ENCODE measurements at places on chromosomes 6 and 20.

DNA sequence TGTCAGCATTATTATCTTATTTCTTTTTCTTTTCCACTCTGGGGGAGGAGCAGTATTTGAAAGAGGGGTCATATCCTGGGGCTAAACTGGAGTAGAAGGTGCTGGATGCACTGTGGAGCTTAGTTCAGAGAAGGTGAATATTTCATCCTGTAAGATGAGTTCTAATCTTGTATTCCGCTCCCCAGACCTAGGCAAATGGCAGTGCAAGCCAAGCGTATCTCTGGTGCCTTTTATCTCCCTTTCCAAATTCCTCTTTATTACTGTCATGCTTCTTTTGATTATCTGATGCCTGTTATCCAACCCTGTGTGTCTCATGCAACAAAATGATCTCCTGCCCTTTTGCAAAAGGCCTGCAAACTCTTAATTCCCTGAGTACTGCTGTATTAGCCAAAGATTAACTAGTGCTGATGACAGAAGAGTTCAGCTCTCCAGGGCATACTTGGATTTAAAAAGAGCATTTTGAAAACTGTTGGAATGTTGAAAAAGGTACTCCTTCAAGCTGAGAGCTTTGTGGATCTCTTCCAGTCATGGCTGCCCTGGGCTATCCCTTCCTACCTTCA is 138.0 kb downstream of the CARMIL1 start:
- DNase-seq, result no peak

- DNase-seq, result no peak
These were observed 184.7 kb upstream of the JARID2 start for GRCh38 chr6:15061180-15061641.

- peak; percentile 46 for DNase-seq
These were observed 5.2 kb downstream of the FNDC1 start for GRCh38 chr6:159174263-159174969.

DNA sequence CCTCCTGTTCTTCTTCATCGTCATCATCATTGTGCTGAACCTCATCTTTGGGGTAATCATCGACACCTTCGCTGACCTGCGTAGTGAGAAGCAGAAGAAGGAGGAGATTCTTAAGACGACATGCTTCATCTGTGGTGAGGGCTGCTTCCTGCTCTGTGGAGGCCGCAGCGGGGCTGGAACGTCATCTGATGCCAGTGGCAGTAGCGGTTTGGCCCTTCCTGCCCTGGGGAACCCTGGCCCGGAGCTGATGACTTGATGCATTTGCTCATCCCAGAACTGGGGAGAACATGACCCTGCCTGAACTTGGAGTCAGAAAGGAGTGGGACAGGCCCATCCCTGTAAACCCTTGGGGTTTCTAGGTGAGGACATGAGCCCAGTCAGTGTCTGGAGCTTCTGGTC is 18.7 kb downstream of the UQCC2 start:
- no peak for DNase-seq

GRCh38 chr20:63941282-63942081 is 14.7 kb downstream of the UCKL1 start:
- DNase-seq, result no peak

DNA sequence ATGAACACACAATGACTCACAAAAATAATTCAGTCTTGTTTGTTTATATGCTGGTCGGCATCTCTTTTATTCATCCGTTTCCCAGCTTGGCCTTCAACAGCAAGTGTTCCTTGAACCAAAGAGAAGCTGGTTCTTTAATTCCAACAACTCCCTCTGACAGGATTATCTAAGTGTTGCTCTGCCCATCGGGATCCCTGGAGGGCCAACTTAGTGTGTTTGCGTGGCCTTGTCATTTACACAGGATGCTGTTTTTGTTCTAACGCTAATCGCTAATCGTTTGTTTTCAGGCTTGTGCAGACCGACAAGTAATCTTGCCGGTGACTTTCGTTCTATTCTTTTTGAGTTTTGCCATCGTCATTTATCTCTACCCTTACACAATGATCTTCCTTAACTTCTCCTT is 267.4 kb upstream of the EXOC2 start:
- no peak for DNase-seq

- DNase-seq, result no peak
These were observed 91.1 kb upstream of the BTN3A2 start for GRCh38 chr6:26273673-26274588.

DNA sequence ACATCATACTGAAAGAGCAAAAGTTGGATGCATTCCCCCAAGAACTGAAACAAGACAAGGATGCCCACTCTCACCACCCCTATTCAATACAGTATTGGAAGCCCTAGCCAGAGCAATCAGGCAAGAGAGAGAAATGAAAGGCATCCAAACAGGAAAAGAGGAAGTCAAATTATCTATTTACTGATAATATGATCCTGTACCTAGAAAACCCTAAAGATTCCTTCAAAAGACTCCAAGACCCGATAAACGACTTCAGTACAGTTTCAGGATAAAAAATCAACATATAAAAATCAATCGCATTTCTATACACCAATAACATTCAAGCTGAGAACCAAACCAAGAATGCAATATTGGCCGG is 14.5 kb downstream of the CDK19 start:
- no peak for DNase-seq

DNA sequence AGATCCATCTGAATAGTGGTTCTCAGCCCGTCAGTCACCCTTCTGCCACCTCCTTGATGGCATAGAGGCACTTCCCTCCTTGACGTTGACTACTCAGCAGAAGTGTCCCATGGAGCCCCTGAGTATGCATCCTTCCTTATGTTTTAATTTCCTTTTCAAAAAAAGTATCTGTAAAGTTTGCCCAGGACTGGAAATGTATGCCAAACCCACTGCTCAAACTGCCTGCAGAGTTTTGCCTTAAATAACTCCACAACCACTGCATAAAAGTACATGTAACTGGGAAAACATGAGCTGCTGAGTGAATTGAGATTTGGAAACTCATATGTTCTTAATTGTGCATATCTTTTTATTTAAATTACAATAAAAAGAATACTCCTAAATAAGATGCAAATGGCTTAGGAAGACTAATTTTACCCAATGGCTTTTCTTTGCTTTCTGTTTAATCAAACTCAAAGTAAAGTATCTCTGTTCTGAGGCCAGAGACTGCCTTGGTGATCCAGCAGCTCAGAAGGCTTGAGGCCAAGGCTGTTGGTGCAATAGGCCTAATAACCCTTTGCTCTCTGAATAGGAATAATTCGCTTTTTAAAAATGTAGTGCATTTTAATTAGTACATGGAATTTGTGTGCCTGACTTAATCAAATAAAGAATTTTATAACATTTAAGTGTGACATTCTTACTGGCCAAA is 90.4 kb downstream of the FNDC1 start:
- no peak for DNase-seq

GRCh38 chr6:91788501-91788900 is 1201.6 kb upstream of the MAP3K7 start:
- DNase-seq, result no peak

GRCh38 chr6:127115746-127116145 is 2.7 kb upstream of the RSPO3 start:
- no peak for DNase-seq

DNA sequence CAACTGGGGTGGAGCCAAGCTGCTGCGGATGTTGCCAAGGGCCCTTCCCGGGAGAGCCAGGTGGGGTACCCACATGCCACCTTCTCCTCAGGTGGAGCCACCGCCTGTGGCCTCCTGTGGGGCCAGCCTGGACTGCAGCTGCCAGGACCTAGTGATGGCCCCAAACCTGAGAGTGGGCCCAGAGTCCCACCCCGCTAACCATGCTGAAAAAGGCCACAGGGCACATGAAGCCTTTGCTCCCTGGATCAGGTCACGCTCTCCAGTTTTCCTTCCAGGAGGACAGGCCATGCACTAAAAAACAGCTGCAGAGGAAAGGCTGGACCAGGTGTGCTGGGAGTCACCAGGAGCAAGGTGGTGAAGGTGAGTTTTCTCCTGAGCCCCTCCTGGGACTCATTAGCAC is 73.9 kb upstream of the SLC22A16 start:
- no peak for DNase-seq

DNA sequence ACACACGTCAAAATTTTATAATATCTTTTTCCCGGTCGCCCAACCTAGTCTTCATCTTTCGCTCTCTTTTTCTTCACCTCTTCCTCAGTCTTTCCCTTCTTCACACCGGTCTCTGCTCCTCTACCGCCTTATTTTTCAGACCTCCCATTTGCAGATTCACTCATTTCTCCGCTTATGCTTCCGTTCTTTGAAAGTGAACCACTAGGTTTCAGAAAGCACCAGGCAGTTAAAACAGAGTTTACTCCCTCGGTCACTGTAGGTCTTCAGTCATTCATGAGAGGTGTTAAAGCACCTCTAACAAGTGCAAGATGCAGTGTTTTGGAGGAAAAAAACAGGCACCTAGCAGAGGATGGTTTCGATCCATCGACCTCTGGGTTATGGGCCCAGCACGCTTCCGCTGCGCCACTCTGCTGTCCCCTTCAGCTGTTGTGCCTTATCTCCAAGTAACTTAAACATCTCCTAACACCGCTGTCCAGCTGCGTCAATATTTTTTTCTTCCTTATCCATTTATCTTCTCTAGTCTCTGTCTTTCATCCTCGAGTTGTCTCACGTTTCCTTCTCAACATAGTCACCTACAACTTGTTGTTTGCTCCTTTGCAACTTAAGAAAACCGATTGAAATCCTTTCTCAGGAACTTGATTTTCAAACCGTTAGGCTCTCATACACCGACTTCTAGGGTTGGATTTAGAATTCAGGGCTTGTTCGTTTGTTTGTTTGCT is 119.7 kb upstream of the ZNF184 start:
- DNase-seq, result no peak

DNA sequence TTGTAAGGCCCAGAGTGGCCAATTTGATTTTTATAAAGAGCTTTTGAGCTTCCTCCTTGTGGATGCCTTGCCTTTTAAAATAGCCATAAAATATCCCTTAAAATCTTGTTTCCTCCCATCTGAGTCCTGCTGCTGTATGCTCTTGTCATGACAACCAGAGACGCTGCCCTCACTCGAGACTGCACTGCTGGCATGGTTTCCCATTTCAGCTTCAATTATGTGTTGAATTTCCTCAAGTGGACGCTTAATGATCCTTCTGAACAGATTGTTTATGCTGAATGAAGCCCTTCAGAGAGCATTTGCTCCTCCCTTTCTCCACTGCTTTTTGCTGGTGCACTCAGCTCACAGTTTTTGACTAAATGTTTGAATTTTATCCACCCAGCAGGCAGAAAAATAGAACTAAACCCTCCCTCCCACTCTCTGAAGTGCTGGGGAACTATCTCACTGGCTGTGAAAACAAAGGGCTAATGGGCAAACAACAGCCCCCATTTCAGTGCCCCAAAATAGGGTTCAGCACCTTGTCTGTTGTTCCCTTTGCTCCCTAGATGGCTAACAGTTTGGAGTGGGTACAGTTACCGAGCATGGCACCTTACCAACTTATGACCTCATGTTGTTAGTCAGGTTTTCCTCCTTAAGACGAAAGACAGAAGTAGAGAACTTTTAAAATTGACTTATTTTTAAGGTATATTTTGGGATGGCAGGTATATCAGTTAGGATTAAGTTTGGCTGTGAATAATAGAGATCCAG is 45.5 kb upstream of the RNF8 start:
- DNase-seq, result peak; percentile 92

GRCh38 chr6:7732228-7732627 is 6.3 kb downstream of the BMP6 start:
- no peak for DNase-seq

DNA sequence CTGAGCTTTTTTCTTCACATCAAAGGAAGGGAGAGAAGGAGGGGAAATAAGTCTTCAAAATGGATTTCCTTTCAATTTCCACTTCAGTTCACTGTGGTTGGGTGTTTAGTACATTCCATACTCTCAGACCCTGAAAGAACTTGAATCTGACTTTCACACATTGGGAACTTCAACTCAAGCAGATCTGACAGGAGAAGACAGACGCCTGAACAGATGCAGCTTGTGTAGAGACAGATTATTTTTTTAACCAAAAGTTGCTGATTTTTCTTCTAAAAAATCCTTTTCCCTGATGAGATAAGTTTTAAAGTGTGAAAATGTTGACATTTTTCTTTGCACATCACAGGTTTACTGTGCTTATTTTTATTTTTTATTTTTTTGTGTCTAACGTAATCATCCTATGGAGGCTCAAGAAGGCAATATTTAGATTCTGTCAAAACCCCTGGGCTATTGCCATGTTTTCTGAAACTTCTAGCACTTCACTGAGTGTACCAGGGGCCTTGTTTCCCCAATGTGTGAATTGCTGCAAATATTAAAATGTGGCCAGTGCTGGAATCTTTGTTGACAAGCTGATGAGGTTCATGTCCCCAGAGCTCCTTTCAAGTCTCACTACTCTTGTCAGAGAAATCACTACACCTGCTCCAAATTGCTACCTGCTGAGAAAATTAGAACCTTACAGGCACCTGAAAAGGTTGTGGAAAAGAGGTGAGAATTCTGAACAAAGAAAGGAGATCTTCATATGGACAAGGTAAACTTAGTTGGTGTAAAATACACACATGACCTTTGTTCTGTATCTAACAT is 214.8 kb upstream of the BTBD3 start:
- no peak for DNase-seq

GRCh38 chr20:25084626-25085187 is 2.8 kb upstream of the VSX1 start:
- no peak for DNase-seq

DNA sequence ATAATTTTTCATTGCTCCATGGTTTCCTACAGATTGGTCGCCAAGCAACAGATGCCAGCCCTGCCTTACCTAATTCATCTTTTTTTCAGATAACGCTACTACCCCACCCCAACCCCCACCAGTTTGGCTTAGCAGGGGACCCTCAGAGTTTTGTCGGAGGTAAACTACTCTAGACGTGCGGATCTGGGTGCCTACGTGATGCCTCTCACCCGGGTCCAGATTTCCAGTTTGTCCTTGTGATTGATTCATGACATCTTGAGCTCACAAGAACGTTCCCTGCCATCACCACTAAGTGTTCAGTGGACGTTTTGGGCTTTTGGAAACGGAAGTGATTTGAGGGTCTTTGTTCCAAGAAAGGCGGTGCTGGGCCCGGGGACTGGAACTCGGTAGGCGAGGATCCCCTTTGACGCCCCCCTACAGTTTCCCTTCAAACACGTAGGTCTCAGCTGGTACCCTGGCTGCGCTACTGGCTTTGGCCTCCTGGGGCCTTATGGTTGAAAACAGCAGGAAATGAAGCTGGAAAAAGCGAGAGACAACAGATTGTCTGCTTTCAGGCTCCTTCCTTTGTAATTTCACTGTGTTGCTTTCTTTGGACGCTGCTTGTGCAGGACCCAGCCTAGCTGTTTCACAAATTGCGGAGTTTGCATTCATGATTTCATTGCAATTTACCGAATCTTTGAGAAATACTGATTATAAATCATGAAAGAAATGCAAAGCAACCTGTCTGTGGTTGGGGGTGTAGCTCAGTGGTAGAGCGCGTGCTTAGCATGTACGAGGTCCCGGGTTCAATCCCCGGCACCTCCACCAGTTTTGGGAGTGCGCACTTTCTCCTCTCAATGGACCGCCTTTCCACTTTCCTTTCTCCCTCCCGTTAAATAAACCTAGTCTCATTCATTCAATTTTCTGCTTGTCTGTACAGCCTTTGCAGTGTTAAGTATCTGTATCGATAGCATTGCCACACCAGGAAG is 81.0 kb downstream of the GPX5 start:
- DNase-seq, result peak; percentile 90

All from NCI-H1092 treated with DMSO at 0.1 percent for 48 hours (cell line).